ENCODE measurements at places on chromosomes 5 and 9.

- DNase-seq, result no peak
Observed at GRCh38 chr9:130845254-130845653, 10.2 kb downstream of the ABL1 start.

GRCh38 chr5:1557114-1557873, 33.5 kb upstream of the LPCAT1 start:
- no peak for DNase-seq

GRCh38 chr5:52150501-52150900, 637.2 kb upstream of the ITGA1 start:
- no peak for DNase-seq

DNA sequence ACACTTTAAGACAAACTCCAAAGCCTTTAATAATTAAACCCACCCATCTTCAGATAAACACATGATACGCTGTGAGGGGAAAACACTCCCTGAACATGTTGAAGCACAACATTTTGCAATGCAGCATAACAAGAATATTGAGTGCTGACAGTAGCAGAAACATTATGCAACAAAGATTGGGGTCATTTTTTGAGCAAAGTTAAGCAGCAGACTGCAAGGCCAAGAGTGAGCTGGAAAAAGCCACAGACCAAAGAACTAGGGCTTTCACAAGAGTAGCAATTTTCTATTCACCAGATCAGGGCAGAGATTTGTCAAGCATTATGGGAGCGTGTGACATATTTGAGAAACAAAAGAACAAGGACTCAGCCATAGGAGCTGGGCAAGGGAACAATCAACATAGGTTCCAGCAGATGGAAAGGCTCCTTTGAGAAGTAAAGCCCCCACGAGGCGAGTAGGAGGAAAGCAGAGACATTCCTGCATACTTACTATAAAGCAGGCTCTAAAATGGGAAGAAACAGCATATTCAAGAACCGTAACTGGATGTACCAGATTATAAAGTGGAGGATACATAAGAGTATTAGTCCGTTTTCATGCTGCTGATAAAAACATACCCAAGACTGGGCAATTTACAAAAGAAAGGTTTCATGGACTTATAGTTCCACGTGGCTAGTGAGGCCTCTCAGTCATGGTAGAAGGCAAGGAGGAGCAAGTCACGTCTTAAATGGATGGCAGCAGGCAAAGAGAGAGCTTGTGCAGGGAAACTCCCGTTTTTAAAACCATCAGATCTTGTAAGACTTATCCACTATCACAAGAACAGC, 4.8 kb upstream of the TTC23L start:
- no peak for DNase-seq

- no peak for DNase-seq
Observed at GRCh38 chr9:27457445-27457844, 66.6 kb upstream of the IFNK start.

DNA sequence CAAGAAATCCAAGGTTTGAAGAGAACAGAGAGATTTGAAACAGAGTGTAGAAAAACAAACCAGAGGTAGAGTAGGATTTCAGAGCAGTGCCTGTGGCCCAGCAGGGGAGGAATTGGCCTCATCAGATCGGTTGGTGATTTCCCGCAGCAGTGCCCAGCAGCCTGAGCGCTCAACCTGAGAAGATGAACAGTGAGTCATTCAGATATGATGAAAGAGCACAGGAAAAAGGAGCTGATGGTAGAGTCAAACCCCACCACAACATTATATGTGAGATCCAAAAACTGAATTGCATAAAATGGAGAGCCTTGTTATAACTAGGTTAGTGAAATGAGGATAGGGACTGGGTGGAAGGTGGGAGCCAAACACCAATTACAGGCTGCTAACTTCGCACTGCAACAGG, 248.9 kb downstream of the PIK3R1 start:
- no peak for DNase-seq

DNA sequence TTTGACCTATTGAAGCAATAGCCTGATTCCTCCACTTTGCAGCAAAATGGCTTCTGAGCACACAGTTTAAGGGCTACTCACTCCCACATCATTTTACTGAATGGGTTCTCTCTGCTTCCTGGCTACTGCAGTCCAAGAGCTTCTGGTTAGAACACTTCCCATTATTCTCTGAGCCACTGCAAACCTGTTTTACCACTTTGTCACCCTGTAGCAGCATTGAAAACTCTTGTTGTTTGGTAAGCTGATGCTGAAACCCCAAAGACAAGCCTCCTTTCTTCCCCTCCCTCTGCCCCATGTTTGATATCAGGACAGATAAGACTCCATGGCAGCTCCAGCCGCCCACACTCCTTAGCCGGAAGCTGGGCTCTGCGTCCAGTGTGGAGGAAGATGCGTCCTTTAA, 84.4 kb upstream of the RARS1 start:
- DNase-seq, result no peak

DNA sequence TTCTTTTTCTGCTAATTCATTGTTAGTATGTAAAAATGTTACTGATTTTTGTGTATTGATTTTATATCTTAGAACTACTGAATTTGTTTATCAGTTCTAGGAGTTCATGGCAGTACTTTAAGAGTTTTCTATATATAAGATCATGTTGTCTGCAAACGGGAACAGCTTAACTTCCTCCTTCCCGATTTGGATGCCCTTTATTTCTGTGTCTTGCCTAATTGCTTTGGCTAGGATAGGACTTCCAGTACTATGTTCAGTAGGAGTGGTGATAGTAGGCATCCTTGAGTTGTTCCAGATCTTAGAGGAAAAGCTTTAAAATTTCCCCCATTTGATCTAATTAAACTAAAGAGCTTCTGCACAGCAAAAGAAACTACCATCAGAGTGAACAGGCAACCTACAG, 20.1 kb downstream of the RCL1 start:
- DNase-seq, result no peak

- DNase-seq, result no peak
Observed at GRCh38 chr9:82202808-82203207, 214.2 kb downstream of the SPATA31D1 start.

GRCh38 chr5:172710676-172711075, 60.3 kb downstream of the DUSP1 start:
- DNase-seq, result no peak

DNA sequence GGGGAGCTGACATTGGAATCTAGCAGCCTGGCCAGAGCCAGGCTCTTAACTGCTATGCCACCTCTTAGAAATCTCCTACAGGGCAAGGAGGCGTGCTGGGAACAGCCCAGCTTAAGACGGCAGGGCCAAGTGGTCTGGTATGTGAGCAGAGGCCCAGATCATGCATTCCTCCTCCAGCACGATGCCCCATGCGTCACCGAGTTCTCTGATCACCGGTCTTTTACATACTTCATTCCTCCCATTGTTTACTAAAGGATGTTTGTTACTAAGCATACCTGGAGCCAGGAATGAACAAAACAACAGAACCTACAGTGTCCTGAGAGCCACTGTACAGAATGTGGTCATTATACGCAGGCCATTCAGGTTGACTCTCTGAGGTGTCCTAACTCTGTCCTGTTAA, 73.8 kb downstream of the TRIO start:
- DNase-seq, result no peak

GRCh38 chr9:114847492-114848417, 41.9 kb upstream of the TNFSF15 start:
- DNase-seq, result no peak

- no peak for DNase-seq
Observed at GRCh38 chr5:149782018-149782894, 52.1 kb downstream of the PPARGC1B start.

DNA sequence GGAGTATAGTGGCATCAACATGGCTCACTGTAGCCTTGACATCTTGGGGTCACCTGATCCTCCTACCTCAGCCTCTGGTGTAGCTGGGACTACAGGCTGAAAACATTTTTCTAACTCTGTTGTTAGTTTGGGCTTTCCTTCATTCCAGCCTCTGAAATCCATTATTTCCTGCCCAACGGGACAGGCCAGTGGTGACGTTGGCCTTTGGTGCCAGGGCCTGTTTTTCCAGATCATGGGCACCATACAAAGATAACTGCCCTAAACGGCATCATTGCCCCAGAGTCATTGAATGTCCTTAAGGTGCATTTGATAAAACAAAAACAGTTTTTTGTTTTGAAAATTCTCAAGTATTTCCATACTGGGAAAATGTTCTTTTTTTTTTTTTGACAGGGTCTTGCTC, 32.1 kb downstream of the PIK3R1 start:
- no peak for DNase-seq

- no peak for DNase-seq
Observed at GRCh38 chr5:62722360-62722759, 143.7 kb downstream of the LRRC70 start.

DNA sequence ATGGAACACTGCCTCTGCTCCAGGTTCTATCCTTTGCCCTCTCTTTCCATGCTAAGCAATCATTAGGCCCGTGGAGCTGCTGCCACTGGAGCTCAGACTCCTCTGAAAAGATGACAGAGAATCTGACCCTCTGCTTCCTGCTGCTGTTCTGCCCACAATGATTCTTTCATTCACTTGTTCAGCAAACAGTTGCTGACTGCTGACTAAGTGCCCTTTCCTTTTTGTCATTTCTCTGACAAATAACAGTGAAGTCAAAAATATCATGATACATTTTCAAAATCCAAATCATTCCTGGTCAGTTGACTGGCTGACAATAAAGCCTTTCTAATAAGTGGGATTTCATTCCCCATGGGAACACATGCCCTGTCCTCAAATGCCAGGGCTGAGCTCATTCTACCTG, 110.1 kb downstream of the SIL1 start:
- no peak for DNase-seq

DNA sequence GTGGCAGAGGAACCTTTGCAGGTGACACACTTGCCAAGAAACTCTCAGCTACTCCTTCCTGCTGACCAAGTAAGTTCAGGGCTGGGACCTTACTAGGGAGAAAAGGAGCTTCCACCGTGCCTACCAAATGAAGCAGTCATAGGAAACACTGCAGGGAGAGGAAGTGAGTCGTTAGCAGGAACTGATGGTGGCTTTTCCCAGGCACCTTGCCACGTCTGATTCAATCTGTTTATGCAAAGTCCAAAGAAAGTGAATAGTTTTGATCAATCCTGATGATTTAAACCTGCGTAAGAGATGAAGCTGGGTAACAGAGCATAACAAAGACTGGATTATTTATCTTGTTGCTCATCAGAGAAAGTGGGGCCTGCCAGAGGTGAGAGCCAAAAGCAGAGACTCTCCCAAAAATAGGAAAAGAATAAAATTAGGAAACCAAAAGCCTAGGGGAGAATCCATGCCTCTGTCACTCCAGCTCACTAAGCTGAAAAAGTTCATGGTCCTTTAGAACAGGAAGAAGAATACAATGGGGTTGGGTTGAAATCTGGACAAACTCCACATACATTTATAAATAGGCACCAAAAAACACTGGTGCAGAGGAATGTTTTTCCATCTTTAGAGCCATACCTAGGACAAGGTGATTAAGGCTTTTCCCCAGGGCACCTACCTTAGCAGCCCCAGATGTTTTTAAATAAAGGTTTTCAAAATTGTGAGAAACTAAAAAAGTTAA, 9.3 kb upstream of the PFDN1 start:
- DNase-seq, result no peak

DNA sequence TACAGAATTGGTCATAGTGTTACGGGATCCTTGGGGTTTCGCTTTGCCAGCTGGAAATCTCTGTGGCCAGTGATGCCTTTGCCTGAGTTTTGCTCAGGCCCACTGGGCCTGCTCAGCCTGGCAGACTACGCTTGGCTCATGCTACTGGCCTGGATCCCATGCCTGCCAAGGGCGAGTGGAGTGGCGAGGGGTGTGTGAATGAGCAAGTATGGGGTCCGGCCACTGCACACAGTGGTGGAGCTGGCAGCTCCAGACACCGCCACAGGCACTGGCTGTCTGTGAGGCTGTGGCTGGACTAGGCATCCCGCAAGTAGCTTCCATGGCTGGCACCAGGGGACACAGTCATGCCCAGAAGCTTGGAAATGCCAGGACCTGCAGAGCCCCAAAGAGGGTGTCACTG, 240.3 kb downstream of the ARRDC3 start:
- no peak for DNase-seq

DNA sequence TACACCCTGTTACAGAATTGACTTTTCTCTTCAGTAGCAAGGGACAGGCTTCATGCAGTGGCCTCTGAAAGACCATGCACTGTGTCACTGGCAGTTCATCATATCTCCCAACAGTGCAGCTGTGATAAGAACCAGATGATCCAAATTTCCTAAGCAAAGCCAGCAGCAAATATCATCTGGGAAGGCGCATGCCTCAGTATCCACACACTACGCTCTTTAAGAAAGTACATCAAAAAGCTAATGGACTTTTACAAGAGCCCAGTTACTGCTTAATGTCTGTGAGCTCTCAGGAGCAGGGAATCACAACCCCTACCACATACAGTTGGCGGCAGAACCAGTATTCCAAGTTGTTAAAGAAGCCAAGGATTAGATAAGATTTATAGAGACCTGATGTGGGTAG, 25.1 kb downstream of the ADAMTSL1 start:
- no peak for DNase-seq

- DNase-seq, result peak; percentile 33
Observed at GRCh38 chr9:6680797-6681146, 35.2 kb upstream of the GLDC start.

- DNase-seq, result no peak
Observed at GRCh38 chr5:71971862-71972261, 135.4 kb upstream of the MAP1B start.

DNA sequence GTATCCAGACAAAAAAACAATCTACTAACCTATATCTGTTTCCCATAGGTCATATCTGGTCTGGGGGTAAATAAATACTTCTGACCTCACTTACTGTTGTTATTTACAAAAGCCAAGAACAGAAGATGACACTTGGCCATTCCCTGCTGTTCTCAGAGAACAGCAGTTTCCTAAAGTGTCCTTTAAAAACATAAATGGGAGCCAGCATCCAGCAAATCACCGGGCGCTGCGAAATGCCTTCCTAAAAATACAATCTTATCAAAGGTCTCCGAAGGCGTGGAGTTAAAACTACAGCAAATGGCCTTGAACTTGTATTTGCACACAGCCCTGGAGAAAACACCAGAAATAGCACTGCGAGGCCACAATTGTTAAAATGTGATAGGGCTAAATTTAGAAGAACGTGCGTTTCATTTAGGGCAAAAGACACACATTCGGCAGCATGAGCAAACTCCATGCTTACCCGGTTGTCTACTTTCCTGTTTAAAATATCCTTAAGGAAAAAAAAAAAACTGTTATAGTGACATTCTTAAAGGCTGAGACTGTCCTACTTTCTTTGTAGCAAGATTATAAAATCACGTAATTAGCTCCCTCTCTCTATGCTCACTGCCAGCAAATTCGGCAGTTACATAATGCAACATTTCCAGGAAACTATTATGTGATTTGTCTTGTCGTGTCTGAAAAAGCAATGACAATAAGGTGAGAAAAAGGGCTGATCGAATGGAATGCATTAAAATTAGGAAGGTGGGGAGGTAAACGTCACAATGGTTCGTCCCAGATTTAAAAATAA, 1.5 kb downstream of the NFIL3 start:
- DNase-seq, result no peak

GRCh38 chr9:78775696-78776295, 478.9 kb downstream of the PSAT1 start:
- no peak for DNase-seq

Data from T-helper 1 cell (primary cell).